ENCODE measurements at places on chromosomes 6 and 20.
A peak's percentile ranks its signal among the peaks of the same experiment; 100 is the strongest.

- DNase-seq: no peak
Observed at GRCh38 chr20:18613553-18613952, 25.7 kb downstream of the DTD1 start.

DNA sequence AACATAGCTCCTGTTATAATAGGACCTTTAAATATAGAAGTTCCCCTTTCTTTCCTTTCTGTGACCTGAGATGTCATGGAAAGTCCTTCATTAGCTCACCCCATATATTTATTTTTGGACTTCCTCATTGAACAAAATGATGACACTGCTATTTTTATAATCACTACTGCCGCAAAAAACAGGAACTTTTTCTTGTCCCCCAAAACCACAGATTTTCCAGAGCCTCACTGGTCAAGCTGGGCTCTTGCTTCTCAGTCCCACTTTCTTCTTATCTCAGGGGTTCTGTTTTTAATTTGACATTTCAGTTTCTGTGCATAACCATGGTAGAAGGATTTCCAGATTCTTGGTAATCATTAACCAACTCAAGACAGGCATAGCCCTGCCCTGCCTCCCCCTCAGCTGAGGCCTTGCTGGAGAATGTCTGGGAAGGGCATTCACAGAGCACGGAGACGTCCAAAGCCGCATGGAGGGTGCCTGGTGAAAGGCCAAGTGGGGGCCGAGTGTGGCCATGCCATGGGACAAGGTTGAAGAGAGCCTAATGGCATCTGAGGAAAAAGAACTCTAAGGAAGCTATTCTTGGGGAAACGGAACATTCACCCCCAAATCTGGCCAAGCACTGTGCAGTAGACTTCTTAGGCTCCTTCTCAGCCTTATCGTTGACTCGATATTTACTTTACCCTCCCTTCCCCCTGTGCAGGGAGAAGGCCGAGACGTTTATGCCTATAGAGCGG lies 73.7 kb downstream of the EDN1 start:
- no peak for DNase-seq

- DNase-seq: no peak
Observed at GRCh38 chr20:51265361-51265760, 242.5 kb upstream of the KCNG1 start.

DNA sequence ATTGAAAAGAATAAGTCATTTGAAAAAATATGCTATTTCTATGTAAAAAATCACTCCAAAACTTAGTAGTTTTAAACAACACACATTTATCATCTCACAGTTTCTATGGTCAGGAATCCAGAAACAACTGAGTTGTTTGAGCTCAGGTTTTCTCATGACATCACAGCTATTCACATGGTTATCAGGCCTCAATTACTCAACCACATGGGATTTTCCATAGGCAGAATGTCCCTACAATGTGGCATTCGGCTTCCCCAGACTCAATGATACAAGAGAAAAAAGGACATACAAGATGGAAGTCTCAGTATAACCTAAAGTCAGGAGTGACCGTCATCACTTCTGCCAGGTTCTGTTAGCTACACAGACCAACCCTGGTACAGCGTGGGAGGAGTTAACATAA lies 3.4 kb upstream of the SLC35D3 start:
- DNase-seq: no peak

GRCh38 chr6:28658475-28659249 lies 133.0 kb downstream of the GPX5 start:
- no peak for DNase-seq

DNA sequence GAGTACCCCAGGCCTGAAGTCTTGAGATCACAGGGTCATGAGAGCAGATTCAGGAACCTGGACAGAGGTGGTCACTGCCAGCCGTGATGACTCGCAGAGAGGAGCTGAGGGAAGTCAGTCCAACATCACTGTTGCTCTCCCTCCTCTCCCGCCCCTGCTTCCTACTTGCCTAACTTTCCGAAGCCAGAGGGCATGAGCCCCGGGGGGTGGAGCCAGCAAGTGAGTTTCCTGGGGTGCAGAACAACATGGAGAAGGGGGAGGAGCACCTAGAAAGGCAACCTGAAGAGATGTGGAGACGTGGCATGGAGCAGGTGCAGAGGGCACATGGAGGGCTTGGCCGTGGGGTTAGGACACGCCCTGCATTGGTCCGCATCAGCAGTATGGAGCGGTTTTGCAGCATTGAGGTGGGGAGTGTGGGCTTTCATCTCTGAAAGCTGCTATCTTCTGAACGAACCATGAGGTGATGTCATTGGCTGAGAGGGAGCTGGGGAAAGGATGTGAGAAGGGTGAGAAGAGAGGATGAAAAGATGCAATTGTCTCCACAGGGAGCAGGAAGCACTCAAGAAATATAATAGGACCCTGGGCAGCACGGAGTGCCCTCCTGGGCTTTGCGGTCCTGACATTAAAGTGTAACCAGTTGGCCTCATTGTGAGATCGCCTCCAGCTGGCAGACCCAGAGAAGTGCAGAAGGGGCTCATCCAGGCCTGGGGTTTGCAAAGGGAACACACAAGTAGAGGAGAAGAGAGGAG lies 25.0 kb downstream of the GDAP1L1 start:
- DNase-seq: no peak

DNA sequence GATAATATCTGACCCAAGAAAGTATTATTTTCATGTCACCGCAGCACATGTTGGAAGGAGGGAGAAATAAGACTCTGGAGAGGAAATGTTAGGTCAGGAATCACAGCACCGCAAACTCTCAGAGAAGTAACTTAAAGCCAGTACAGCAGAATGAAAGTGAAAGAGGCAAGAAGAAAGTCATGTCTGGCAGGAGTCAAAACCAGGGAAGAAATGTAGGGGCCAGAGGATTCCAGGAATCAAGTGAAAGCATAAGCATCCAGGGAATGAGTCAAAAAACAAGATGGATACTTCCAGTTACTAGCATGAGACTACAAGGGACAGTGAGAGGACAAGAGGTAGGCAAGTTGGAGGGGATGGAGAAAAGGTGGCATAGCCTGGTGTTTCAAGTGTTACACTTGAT lies 80.4 kb downstream of the AK9 start:
- no peak for DNase-seq

- peak; percentile 90 for DNase-seq
Observed at GRCh38 chr20:20362774-20363433, 5.0 kb upstream of the INSM1 start.
